H9 (cell line): ENCODE measurements at places on chromosomes 2 and 18.

- no peak for DNase-seq
Observed at GRCh38 chr2:68710756-68711155, 23.9 kb upstream of the ARHGAP25 start.

DNA sequence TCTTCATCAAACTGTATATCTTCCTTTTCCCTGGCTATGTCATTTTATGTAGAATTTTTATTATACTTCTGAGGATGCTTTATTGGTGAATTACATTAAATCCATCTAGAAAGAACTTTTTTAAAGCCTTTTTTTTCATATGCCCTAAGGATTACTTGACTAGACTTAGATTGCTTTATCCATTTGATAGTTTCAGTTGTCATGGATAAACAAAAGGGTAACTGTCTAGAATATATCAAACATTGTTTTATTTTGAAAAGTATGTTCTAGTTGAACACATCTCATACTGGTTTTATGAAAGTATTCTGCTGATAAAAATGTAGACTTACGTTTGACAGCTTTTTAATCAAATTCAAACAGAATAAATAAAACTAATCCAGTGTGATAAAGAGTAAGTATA lies 639.8 kb downstream of the ARHGAP15 start:
- DNase-seq, result no peak

DNA sequence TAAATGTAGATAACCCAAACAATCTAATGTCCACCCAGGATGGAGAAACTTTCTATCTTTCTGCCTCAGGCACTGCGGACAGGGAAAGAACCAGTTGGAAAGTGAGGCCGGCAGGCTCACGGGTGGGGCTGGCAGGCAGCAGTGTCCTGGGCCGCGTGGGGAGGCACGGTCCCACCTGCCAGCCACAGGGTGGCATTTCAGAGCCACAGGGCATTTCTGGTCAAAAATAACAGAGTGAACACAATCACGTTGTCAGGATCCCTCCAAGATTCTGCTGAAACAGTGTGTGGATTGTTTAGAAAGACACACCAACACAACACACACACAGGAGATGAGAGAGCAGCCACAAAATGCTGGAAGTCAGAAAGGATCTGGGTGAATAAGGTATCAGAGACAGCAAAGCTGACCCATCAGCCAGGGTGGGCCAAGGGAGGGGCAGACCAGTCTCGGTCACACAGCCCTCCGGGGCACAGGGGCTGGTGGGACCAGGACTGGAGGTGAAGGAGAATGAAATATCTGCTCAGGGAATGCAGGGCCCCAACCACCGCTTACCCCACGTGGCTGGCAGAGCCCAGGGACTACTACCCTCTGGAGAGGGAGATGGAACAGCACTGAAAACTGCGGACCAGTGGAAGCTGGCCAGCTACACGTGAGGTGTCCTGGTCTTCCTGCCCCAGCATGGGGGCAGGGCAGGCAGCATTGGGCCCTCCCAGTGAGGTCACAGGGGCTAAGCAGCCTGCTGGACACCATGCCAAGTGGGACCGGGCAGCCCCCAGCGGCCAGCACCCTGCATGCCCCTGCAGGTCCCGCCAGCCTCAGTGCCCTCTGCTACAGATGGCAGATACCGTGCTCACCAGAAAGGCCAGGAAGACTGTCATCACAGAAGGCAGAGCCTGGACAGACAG lies 173.9 kb downstream of the HDAC4 start:
- no peak for DNase-seq

GRCh38 chr2:3960106-3960505 lies 256.7 kb downstream of the DCDC2C start:
- no peak for DNase-seq

DNA sequence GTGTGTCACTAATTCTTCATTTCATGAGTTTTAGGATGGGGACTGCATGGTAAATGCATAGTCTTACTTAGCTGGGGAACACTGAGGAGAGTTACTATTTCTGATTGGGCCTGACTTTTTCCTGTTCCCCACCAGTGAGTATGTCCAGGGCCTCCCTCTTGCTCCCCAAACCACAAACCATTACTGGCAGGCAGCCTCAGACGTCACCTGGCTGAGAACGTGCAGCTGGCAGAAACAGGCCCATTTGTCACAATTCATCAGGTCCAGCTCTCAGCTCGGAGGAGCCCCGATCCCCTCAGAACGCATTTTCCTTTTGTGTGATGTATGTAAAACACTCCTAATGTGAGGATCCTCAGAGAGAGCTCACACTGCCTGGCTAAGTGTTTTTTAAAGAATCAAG lies 71.7 kb upstream of the SIX3 start:
- no peak for DNase-seq

DNA sequence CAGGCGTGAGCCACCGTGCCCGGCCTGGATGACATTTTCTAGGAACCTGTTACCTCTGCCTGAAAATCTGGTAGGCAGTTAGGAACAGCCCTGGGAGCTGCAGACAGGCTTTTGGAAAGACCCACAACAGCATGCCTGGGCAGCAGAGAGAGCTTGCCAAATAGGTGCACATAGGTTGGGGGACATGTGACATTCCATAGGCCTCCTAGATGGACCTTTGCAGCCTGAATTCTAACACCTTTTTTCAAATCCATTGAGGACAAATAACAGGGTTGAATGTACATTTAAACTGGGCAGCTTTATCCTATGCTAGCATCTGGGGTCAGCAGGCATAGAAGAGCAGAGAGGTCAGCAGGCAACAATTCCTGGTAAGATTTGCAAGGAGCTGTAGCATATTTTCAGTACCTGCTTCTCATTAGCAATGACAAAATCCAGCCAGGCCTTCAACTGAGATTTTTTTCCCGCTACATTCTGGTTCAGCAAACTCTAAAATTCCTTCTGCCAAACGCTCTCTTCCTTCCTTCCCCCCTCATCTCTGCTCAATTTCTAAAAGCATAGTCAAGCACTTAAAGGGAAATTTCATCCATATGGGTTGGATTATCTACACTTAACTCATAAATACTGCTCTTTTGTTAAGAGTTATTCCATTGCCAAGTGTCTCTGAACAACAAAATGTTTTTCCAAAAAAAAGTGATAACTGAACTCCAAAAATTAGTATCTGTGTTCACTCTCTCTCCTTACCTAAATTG lies 75.2 kb downstream of the SOWAHC start:
- no peak for DNase-seq

DNA sequence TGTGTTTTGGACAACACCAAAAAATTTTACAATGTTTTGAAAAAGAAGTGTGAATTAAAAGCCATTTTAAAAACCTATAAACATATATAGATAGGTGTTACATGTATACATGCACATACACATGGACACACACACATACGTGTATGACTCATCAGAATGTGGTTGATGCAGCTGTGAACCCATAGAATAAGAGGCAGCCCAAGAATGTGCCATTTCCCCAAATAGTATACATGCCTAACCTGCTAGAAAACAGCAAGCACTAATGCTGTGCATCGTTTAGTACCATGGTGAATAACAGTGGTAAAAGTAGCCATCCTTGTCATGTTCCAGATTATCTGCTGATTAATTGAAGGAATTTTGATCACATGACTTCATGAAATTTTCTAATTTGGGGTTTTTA lies 149.0 kb downstream of the DSEL start:
- no peak for DNase-seq

- DNase-seq, result peak; percentile 70
Observed at GRCh38 chr18:77133051-77133834, 660 bp upstream of the MBP start.

- no peak for DNase-seq
Observed at GRCh38 chr2:229463841-229464346, 192.8 kb upstream of the PID1 start.

GRCh38 chr2:172426635-172427255 lies 641 bp upstream of the ITGA6 start:
- no peak for DNase-seq

DNA sequence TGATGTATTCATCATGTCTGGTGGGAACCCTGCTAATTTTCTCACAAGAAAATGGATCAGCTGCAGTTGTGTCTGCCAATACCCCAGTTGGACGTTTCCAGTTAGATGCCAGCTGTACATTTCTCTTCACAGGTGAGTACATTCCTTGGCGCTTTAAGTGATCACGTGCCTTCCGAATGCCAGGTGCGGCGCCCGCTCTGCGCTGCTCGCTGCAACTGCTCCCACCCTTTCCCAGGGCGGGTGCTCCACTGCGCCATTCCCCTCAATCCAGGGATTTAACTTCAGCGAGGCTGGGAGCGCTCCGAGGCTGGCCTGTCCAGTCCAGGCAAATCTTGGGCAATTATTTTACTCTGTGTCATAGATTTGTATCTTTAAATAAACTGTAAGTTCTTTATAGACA lies 225.0 kb upstream of the RAB6C start:
- no peak for DNase-seq

GRCh38 chr18:68833756-68834155 lies 35.9 kb downstream of the CCDC102B start:
- no peak for DNase-seq

- no peak for DNase-seq
Observed at GRCh38 chr2:102803897-102804217, 42.0 kb downstream of the TMEM182 start.

- DNase-seq, result no peak
Observed at GRCh38 chr18:10245846-10246175, 208.6 kb upstream of the APCDD1 start.

GRCh38 chr2:63056107-63057050 lies 5.7 kb downstream of the OTX1 start:
- peak; percentile 52 for DNase-seq

DNA sequence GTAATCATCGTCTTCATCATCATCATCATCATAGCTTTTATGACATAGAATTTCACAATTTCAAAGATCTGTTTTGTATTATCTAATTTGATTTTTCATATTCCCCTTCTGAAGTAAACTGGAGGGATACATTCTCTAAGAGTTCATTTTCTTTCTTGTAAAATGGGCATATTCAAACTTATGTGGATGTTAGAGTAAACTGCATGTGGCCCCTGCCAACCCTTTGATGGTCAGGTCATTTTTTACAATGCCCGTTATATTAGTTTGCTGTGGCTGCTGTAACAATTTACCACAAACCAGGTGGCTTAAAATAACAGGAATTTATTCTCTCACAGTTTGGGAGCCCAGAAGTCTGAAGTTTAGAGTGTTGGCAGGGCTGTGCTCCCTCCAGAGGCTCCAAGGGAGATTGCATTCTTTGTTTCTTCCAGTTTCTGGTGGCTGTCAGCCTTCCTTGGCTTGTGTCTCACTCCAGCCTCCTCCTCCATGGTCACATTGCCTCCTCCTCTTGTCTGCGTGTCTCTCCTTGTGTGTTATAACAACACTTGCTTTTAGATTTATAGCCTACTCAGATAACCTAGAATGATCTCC lies 127.5 kb upstream of the MMADHC start:
- DNase-seq, result peak; percentile 66

DNA sequence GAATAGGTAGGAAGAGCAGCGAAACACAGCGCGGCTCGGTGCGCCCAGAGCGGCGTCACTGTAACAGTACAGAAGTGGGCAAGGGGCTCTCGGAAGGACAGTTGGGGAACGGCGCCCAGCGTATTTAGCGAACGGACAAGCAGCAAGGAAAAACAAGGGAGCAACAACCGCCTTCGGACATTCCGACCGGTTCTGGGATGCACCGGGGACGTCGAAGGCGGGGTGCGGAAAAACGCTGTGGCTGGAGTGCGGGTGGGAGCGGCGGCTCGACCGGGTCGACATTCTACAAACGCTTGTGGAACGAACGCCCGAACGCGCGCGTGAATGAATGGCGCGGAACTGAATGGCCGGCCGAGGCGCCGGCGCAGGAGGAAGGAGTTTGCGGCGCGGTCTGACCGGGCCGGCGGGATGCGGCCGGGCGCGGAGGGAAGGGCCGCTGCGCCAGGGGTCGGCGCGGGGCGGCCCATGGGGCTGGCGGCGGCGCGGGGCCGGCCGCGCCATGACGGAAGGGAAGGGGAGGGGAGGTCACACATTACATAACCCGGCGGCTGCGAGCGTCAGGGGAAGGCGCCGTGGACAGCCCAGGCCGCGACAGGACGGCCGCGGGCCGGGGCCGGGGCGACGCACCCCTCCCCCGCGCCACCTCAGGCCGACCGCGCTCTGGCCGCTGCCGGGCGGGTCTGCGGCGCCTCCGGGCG lies 605 bp downstream of the REV1 start:
- peak; percentile 53 for DNase-seq

- no peak for DNase-seq
Observed at GRCh38 chr2:187819624-187820023, 265.4 kb upstream of the TFPI start.

DNA sequence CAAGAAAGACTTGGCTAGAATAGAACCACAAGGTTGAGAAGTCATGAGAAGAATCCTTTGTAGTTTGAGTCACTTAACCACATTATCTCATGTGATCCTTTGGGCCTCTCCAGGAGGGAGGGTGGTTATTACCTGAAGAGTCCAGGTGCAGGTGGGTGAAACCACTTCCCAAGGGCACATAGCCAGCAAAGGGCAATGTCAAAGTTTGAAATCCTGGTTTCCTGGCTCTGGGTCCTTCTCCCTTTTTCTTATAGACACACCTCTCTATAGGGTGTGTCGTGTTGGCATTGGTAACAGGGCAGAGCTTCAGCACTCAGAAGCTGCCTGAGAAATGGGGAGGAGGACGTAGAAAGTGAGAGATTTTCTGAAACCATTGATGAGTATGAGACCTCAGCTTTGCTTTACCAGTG lies 137.9 kb downstream of the MGAT5 start:
- no peak for DNase-seq

DNA sequence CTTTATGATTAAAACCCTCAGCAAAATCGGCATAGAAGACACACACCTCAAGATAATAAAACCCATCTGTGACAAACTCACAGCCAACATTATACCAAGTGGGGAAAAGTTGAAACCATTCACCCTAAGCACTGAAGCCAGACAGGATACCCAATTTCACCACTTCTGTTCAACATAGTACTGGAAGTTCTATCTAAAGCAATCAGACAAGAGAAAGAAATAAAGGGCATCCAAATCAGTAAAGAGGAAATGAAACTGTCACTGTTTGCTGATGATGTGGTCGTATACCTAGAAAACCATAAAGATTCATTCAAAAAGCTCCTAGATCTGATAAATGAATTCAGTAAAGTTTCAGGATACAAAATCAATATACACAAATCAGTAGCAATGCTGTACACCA lies 16.4 kb upstream of the RPRD1A start:
- DNase-seq, result no peak

DNA sequence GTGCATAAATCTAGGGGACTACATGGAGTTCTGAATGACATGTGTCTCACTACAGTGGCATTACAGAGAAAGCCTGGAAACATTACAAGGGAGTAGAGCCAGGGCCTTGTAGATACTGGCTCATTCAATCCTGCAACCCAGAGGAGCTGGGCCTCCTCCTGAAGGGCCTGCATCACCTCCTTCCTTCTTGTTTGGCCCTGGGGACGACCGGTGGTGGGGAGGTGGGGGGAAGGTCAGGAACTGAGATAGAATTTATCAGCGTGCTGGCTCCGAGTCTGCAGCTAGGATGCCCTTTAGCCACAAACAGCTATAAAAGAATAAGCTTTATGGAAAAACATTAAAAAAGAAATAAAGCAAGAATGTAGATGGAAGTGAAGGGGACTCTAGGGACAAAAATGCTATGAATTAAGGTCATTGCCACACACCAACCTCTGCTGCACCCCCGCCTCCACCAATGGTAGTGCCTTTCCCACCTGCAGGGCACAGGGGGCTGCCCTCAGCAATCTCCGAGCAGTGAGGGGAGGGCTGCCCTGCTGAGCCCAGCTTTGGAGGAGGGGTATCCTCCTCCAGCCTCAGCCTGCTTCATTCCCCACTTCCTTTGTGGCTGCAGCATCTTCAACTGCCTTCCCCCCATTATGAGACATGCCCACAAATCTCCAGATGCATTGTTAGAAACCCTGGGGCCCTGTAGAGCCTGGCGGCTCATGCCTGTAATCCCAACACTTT lies 149.0 kb downstream of the MSH2 start:
- no peak for DNase-seq
